ENCODE measurements at places on chromosomes 1 and 21. TPM values are rescaled to one million over a fixed set of nuclear protein-coding genes. Genes with fewer than 3 reads are reported as not detected.

DNA sequence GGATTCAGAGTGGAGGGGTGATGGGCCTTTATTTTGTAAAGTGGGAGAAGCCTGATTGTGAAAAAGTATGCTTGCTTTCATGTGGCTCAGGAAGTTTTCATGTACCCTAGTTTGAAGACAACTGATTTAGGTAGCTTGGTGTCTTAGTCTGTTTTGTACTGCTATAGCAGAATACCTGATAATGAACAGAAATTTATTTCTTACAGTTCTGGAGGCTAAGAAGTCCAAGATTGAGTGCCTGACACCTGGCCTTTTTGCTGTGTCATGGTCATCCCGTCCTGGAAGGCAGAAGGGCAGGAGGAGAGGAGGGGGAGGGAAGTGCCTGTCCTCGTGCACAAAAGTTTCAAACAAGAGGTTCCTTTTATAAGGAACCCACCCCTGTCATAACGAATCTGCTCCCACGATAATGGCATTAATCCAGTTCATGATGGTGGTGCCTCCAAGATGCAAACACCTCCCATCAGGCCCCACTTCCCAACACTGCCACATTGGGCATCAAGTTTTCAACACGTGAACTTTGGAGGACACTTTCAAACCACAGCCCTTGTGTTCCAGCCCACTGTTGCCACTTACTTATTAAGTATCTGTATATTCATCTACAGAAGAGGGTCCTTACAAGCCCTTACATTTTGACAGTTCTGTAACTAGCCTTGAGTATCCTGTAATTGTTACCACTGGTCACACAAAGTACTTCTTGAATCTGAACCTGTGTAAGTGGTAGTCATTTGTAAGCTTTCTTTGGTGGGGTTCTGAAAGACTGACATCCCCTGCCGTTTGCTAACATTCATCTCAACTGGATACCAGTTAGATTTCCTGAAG is 9.5 kb downstream of the UCK2 start:
- no peak for DNase-seq

The USP25 gene
- total RNA-seq: 124 TPM

DNA sequence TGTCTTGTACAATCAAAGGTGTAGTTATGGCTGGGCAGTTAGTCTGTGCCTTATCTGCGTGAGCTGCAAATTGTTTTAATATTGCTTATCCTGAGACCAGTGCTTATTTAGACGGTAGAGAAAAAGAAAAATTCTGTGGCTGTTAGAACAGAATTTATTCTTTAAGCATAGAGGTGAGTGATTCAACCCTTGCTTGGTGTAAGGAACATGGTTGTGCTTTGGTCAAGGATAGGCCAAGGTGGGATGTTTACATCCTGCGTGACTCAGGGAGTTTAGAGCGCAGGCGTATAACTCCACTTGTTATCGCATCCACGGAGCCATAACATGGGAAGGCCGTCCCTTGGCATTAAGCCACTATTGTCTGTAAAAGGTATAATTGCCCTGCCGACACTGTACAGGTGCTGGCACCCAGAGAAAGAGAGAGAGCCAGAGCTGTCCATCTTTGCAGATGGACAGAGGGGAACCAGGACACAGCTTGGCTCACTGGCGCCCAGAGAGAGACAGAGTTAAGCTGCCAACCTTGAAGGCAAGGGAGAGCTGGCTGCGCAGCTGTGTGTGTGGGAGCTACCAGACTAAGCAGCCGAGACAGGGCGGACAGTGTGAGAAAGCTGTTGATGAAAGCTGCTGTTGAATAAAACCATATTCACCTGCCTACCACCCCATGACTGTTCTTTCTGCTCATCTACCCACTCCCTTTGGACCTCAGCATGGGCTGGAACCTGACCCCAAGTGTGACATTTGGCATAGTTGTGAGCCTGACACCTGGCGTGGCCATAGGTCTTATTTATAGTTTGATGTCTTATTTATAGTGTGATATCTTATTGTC is 200.4 kb downstream of the DYRK1A start:
- DNase-seq: peak; percentile 23

The RPE65 gene
- not detected for total RNA-seq

GRCh38 chr1:229396585-229397206 is 37.2 kb downstream of the ACTA1 start:
- no peak for DNase-seq

GRCh38 chr1:83889707-83890106 is 109.2 kb downstream of the TTLL7 start:
- no peak for DNase-seq

The BCAS2 gene
- 22.0 TPM for total RNA-seq
